ENCODE measurements at places on chromosomes 3 and 15.
A peak's percentile ranks its signal among the peaks of the same experiment; 100 is the strongest.

DNA sequence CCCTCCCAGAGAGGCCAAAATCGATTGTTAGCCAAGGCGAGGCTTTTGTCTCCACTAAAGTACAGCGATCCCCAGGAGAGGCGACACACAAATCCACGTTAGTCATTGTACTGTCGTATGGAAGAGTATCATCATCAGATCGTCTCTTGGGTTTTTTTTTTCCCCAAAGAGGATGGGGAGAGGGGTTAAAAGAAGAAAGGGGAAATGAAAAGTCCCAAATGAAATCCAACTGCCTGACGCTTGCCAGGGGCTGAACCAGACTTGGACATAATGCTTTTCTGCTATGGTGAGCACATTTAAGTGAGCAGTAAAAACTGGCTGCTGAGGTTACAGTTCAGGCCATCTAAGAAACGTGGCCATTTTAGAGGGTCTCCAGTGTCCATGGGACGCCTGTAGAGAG lies 37.9 kb upstream of the CTSH start:
- no peak for DNase-seq

GRCh38 chr15:83854321-83854720 lies 200.4 kb downstream of the ADAMTSL3 start:
- no peak for DNase-seq

DNA sequence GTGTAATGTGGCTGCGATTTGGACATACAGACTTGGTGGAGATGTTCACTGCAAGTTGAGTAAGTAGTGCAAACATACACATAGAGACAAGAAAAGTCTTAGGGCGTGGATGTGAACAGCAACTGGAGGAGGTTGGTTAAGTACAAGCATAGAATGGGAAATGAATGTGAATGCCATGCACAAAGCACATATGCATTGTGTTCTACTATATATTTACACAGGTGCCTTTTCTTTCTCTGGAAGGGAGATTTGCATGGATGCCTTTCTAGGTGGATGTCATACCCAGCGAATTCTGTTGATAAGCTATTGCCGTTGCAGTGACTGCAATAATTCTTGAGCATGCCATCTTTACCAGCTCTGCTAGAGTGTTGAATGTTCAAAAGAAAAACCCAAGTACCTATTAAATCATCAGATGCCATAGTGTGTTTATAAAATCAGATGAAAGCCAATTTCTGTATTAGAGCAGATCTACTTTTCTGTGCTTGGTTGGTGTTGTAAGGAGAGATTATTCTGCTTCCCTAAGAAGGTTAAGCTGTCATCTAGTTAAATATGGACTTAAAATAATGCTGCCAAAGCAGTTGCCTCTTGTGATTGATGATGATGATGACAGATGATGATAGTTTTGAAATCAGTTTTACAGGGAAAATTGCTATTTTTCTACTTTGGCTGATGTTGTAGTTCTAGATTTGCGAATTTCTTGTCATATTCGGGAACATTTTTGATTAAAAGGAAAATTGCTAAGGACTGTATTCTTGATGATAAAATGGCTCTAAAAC lies 148.4 kb downstream of the CNTN4 start:
- DNase-seq, result no peak

- no peak for DNase-seq
Measured at GRCh38 chr3:32157600-32158264, 51.3 kb downstream of the GPD1L start.

- peak; percentile 86 for DNase-seq
Measured at GRCh38 chr15:90934256-90934948, 683 bp upstream of the UNC45A start.

- no peak for DNase-seq
Measured at GRCh38 chr3:55204417-55204816, 276.6 kb upstream of the LRTM1 start.

GRCh38 chr3:156818890-156819289 lies 7.3 kb upstream of the LEKR1 start:
- DNase-seq, result no peak

DNA sequence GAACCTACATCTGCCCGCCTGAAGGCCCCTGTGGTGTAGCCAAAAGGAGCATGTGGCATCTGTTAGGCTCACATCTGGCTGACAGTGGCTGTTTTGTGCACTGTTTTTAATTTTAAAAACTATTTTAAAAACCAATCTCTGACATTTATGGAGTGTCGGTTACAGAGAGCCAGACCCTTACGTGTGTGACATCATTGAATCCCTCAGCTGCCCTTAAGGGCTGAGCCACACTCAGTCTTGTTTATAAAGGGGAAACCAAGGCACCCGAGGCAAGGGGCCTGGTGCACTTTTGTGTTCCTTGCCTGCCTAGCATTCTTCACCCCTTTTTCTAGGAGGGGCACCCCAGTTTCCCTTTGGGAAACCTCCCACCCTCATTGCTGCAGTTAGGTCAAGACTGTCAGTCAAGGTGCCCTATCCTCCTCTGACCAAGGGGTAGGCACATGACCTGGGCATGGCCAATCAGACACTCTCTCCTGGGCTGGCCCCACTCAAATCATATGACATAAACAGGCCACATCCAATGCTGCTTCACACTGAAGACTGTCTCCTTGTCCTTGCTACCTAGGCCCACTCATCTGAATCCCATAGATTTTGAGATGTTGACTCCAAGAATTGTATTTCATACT lies 105.3 kb downstream of the LSM3 start:
- DNase-seq, result no peak

Measured in ecto neural progenitor cell (in vitro differentiated cells).